ENCODE measurements at places on chromosomes 12 and 14. TPM values are rescaled to one million over a fixed set of nuclear protein-coding genes. Genes with fewer than 3 reads are reported as not detected.
A peak's percentile ranks its signal among the peaks of the same experiment; 100 is the strongest.

Gene SLCO1B1
- not detected for polyA plus RNA-seq

Gene NINJ2
- polyA plus RNA-seq: 6.2 TPM

Gene APOF
- not detected for polyA plus RNA-seq

Gene KLHL33
- polyA plus RNA-seq: 0.74 TPM

DNA sequence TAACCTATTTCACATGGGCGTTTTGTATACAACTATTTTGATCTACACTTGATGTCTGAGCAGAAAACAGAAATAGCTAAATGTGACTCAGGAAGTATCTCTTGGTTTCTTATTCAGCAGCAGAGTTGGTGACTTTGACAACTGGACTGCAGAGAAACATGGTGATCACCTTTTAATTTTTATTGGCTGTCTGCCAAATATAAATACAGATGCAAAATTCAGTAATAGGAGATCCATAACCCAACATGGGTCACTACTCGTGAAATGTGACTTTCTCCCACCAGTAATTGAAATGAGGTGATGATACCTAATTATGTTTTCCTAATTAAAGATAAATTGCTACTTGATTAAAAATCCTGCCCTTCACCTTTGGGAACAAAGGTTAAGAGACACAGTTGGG lies 487.1 kb downstream of the NELL2 start:
- DNase-seq: no peak

- no peak for DNase-seq
Measured at GRCh38 chr14:39957987-39958386, 525.8 kb upstream of the FBXO33 start.

GRCh38 chr14:68632054-68632895 lies 160.6 kb downstream of the ZFP36L1 start:
- no peak for DNase-seq

- DNase-seq: no peak
Measured at GRCh38 chr14:69675245-69675583, 63.8 kb downstream of the SUSD6 start.

GRCh38 chr14:79861111-79861510 lies 350.2 kb downstream of the DIO2 start:
- no peak for DNase-seq

- DNase-seq: no peak
Measured at GRCh38 chr12:34347367-34347766, 325.1 kb downstream of the ALG10 start.

- no peak for DNase-seq
Measured at GRCh38 chr14:86596024-86596423, 1066.1 kb downstream of the FLRT2 start.

GRCh38 chr14:102474934-102475333 lies 34.6 kb downstream of the ANKRD9 start:
- DNase-seq: peak; percentile 37

DNA sequence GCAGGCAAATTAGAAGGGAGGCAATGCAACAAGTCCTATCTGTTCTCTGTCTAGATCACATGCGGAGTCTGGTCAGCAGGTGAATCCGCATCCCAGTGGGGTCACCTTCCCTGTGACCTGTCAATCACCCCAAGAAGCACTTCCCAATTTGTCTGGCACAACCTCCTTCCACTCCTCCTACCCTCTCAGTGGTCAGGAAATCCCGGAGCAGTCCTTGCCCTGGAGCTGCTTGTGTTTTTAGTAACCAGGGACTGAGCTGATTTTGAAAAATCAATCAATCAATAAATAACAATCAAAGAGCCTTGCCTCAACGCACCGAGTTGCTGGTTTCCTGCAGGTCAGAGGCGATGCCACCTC lies 572 bp upstream of the ACSS3 start:
- peak; percentile 56 for DNase-seq

GRCh38 chr14:34059037-34059924 lies 108.4 kb upstream of the EGLN3 start:
- no peak for DNase-seq

DNA sequence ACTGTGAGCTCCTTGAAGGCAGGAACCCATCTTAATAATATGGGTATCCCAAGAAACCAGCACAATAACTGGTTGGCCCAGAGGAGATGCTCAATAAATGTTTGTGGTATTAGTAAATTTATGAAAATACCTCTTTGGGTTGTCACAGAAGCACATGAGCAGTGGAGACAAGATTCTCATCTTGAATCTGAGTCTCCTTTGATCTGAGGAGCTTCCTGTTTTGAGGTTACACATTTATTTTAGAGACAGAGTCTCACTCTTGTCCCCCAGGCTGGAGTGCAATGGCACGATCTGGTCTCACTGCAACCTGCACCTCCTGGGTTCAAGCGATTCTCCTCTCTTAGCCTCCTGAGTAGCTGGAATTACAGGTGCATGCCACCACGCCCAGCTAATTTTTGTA lies 247.4 kb downstream of the NRXN3 start:
- DNase-seq: no peak

- DNase-seq: peak; percentile 86
Measured at GRCh38 chr12:1583421-1584078, 10.8 kb downstream of the FBXL14 start.

- no peak for DNase-seq
Measured at GRCh38 chr12:124370851-124371250, 76.0 kb downstream of the RFLNA start.

GRCh38 chr14:78450669-78451318 lies 280.6 kb downstream of the NRXN3 start:
- no peak for DNase-seq
